Effector memory CD8-positive, alpha-beta T cell (primary cell): ENCODE measurements at places on chromosomes 3 and 15.
A peak's percentile ranks its signal among the peaks of the same experiment; 100 is the strongest.

DNA sequence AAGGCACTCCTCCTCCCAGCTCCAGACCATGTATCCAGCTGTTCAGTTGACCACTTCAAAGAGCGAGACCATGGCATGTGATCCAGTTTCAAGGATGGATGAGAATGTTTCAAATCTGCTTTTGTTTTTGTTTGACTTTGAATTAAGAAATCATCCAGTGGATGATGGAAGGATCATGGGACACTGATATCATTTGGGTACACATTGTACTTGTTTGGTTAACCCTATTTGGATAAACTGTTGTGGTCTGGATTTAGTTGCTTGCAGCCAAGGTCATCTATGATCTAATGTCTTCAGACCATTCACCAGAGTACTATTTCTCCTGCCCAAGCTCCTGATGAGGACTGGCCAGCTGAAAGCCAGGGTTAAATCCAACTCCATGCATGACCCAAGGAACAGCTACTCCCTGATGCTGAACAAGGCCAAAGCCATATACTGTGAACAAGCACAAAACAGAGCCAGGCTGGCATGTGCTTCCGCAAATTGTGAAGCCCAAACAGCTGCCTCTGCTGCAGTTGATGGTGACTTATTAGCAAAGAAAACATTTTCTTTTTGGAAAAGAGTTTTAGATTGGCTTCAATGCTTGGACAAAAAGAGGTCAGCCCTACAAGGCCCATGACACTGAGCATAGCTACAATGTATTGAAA lies 5.2 kb upstream of the ADAMTS17 start:
- DNase-seq: no peak

- DNase-seq: no peak
Measured at GRCh38 chr3:107589454-107589853, 66.7 kb downstream of the BBX start.

- no peak for DNase-seq
Measured at GRCh38 chr3:160460033-160460432, 10.4 kb upstream of the TRIM59 start.

DNA sequence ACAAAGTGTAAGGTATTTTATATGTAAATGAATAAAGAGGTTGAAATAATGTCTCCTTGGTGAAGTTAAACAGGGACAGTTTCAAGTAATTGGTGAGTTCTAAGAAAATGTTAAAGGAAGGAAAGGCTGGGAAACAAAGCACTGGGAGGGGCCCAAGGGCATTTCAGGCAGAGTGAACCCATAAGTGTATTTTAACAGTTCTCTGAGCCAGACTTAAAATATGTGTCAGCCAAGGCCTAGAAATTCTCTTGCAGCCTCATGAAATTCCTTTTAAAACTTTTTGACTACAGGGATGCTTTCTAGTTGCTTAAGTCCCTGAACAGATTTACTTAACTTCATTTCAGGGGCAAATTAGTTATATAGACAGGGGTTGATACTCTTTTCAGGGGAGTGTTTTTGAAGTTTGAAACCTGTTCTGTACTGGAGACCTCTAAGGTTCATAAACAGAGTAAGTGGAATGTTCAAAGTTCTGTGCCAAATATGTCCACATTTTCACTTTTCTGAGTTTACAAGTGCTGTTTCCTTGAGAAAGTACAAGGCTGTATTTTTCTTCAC lies 77.6 kb downstream of the GALK2 start:
- DNase-seq: no peak

DNA sequence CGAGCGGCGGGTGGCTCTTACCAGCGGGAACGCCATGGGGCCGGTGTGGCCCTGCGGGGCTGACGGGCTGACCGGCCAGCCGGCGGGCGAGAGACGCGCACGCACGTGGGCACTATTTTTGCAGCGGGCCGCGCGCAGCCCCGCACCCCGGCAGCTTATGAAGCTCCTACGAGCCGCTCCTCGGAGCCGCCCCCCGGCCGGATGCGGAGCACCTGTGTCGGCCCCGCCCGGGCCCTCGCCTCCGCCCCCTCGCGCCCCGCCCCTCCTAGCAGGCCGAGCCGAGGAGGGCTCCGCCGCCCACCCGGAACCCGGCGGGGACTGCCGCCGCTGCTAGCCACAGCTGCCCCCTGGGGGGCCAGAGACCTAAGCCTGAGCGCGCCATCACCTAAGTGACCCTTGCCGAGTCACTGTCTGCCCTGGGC lies 683 bp upstream of the CPEB1 start:
- DNase-seq: peak; percentile 7

- DNase-seq: no peak
Measured at GRCh38 chr3:111107662-111108035, 36.0 kb downstream of the NECTIN3 start.

DNA sequence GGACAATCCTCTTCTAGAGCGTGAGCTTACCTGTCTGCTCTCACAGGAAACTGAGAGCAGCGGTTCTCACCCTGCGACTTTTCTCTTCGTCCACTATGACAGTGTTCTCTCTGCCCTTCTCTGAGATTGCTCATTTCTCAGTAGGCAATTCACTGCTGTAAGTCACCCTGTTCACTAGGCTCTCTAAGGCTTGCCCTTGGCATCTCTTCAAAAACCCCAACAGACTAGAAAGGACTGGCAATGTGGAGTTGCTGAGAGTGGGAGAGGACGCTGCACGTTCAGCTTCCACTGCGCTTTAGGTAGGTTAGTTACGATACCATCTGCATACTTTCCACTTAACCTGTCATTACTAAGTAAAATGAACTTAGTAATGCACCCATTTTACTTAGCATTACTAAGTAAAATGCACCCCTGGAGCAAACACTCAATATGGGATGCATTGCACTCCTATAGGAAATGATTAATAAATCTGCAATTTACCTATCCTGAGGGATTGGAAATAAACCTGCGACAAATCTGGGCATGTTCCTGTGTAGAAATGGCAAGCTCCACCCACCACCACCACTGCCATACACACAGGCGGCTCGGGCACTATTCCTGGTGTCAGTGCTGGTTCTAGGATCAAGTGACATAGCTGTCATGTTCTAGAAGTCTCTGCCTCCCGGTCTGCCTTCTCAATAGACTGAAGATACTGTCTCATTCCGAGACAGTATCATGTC lies 21.4 kb downstream of the XPC start:
- DNase-seq: no peak

DNA sequence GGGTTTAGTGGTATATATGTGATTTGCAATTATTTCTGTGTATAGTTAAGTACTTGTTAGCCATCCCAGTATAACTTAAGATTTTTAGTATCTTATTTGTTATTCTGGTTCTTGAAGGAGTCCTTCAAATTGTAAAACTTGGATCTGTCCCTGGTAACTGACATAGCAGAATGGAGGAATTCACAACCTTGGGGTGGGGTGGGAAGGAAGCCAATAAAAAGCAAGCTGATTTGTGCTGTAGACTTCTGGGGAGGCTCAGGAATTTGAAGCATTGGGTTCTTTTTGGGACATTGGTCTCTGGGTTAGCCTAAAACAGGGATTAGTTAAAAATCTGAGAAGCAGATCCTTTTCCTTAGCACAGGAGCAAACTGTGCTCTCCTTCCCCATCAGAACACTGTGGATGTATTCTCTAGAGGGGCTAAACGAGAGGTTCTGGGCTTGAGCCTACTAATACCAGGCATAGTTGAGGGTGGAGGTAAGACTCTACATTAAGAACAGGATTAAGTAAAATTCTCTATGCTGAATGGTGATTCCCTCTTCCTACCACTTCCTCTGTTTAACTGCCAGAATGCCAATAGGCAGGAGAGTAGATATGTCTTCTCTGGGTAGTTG lies 42.2 kb downstream of the GMPS start:
- DNase-seq: no peak

- no peak for DNase-seq
Measured at GRCh38 chr3:13335059-13335458, 85.1 kb downstream of the NUP210 start.

- DNase-seq: no peak
Measured at GRCh38 chr3:46395766-46396530, 10.9 kb downstream of the CCR5AS start.

DNA sequence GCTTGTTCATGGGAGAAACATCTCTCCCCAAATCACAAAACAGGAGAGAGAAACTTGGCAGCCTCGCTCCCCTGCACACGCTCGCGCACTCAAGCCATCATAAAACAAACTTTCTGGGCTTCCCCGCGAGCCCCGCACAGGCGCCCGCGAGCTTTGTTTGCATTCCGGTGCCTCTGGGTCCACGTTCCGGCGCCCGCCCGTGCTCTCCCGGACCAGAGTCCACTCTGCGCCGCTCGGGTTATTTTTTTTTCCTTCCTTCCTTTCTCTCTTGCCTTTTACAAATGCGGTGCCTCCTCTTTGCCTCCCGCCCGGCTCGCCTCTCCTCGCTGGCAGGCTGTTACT lies 363 bp downstream of the MAGI1 start:
- no peak for DNase-seq

- DNase-seq: no peak
Measured at GRCh38 chr15:75195122-75195765, 6.4 kb upstream of the C15orf39 start.

GRCh38 chr3:14725564-14726440 lies 50.9 kb downstream of the C3orf20 start:
- no peak for DNase-seq

GRCh38 chr3:44326019-44326418 lies 12.5 kb upstream of the TCAIM start:
- DNase-seq: no peak

DNA sequence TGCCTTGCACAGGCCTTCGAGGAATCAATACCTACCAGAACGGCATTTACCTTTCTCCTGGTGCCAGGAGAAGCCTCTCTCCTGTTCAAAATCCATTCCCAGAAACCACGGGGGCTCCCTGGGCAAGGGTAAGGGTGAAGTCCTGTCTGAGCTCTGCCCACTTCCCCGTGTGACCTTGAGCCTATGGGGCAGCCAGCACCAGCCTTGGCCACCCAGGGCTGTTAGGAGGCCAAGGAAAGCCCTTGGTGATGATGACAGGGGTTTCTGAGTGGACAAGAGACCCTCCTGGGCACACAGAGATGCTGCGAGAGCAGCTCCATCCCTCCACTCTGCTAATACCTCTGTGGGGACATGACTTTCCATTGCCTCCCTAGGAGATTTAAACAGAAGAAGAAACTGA lies 5.9 kb downstream of the SCN5A start:
- DNase-seq: no peak

DNA sequence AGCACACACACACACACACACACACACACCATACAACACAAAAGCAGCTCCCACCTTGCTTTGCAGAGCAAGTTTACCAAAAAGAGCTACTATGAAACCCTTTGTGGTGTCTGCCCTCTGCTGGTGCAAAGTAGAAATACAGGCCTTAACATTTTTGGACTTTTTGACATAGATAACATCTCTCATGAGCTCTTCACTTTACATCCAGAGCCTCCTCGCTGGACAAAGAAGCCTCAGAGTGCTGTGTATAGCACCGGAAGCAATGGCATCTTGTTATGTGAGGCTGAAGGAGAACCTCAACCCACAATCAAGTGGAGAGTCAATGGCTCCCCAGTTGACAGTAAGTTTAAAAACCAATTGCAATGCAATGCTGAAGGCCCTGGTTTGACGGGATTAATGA lies 157.9 kb downstream of the CHL1 start:
- DNase-seq: peak; percentile 1
